B cell (primary cell): ENCODE measurements at places on chromosomes 6 and 20. TPM values are rescaled to one million over a fixed set of nuclear protein-coding genes. Genes with fewer than 3 reads are reported as not detected.

The TPBG gene
- not detected in 2 replicates for total RNA-seq

The RAB32 gene
- not detected in 2 replicates for total RNA-seq

The EPPIN gene
- not detected in 2 replicates for total RNA-seq

The LHFPL5 gene
- not detected in 2 replicates for total RNA-seq

The LZTS3 gene
- 5.1 and 6.4 TPM in 2 replicates for total RNA-seq

- no peak overlapping the region for H3K27ac ChIP-seq
- no peaks in the 10 kb centered on the region for H3K36me3 ChIP-seq
- H3K27me3 ChIP-seq, result no peaks in the 10 kb centered on the region
Measured at GRCh38 chr20:61690993-61691838, 374.5 kb downstream of the TAF4 start.

DNA sequence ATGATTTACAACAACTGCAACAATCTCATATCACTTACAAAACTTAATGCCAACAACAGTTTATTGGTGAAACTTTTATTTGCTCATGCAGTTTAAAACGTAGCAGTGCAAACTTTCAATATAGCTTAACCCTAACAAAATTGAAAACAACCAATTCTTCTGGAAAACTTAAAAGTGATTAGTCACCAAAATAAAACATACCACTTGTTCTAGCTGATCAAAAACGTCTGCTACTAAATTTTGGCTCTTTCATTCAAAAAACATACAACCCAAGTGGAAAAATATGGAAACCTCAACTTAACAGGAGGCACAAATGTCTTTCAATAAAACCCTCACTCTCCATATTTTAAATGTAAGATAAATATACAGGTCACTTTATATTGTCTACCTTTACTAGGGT lies 39.6 kb downstream of the COL12A1 start:
- H3K27me3 ChIP-seq, result no peaks in the 10 kb centered on the region
- H3K4me1 ChIP-seq, result no peaks in the 10 kb centered on the region
- no peaks in the 10 kb centered on the region for H3K36me3 ChIP-seq
- H3K27ac ChIP-seq, result no peak overlapping the region

- no peaks in the 10 kb centered on the region for H3K27me3 ChIP-seq
- DNase-seq, result no peak
- peaks cover 22% of the 10 kb centered on the region for H3K4me1 ChIP-seq
- no peak overlapping the region for H3K4me3 ChIP-seq
- H3K27ac ChIP-seq, result no peak overlapping the region
Measured at GRCh38 chr20:37700301-37700700, 6.5 kb downstream of the CTNNBL1 start.

- peak; percentile 84 for DNase-seq
- H3K27me3 ChIP-seq, result no peaks in the 10 kb centered on the region
- peaks cover 75% of the 10 kb centered on the region for H3K4me1 ChIP-seq
- H3K27ac ChIP-seq, result peak overlapping the region; percentile 92
- peak overlapping the region; percentile 23 for H3K4me3 ChIP-seq
- no peaks in the 10 kb centered on the region for H3K36me3 ChIP-seq
Measured at GRCh38 chr20:63635431-63636141, 8.7 kb upstream of the GMEB2 start.

DNA sequence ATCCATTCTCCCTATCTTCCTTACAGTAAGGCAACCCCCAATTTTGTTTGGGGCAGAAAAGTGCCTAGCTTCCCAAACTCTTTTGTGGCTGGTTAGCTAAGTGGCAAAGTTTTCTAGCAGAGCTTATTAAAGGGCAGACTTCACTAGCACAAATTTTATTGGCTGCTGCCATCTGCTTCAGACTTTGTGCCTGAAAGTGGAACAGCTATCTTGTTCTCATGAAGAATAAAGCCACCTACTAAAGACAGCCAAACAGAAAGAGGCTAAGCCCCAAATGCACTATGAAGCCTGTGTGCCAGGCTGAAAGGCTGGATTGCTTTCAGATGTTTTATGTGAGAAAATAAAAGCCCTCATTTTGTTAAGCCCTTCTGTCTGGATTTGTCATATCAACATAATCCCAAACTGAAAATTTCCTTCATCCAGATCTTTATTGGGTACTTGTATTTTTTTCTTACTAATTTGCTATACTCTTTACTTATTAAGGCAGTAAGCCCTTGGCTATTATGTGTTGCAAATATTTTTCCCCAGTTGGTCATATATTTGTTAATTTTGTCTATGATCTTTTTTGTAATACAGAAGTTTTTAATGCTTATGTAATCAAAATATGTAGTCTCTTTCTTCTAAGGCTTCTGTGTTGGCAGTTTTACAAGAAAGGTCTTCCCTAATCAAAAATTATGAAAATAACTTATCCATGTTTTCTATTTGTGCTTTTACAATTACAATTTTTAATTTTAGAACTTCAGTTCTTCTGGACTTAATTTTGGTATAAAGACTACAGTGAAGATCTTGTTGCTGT lies 191.1 kb downstream of the TASP1 start:
- DNase-seq, result no peak
- H3K4me3 ChIP-seq, result no peak overlapping the region
- peaks cover under 1% of the 10 kb centered on the region for H3K36me3 ChIP-seq

DNA sequence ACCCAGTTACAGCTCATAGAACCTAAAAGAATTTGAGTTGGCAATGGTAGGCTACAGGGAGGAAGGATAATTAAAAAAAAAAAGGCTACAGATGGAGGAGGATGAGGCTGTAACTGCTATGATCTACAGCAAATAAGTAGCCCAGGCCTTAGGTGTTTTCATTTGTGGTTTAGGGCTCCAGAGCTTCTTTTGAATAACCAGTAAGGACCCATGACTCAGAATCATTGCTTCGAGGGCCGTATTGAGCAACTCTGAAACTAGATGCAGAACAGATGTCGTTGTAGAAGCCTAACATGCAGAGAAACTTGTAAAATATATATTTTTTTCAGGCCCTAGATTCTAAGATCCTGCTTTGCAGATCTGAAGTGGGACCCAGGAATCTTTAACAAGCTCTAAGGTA lies 19.0 kb upstream of the ASIP start:
- H3K4me1 ChIP-seq, result no peaks in the 10 kb centered on the region
- no peak overlapping the region for H3K27ac ChIP-seq
- no peaks in the 10 kb centered on the region for H3K36me3 ChIP-seq
- peaks cover 6% of the 10 kb centered on the region for H3K27me3 ChIP-seq

DNA sequence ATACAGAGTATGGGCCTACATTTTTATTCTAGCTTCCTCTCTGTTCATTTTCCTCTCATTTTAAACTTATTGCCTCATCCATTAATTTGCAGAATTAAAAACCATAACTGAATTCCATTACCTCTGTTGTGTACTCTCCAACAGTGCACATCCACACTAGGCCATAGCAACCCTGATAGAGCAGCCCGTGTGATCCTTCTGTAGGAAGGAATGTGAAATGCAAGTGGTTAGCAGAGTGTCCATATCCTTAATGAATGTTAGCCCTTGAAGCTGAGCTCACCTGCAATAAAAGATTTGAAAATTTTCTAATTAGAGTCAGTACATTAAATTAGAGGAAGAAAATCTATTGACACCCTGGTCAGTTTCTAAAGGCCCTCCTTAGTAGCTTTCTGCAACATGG lies 6.5 kb upstream of the GRIK2 start:
- H3K27me3 ChIP-seq, result peaks cover 6% of the 10 kb centered on the region
- H3K4me1 ChIP-seq, result no peaks in the 10 kb centered on the region
- H3K27ac ChIP-seq, result no peak overlapping the region
- no peaks in the 10 kb centered on the region for H3K36me3 ChIP-seq
- no peak for DNase-seq

- no peak overlapping the region for H3K4me3 ChIP-seq
- H3K36me3 ChIP-seq, result peaks cover 4% of the 10 kb centered on the region
- no peaks in the 10 kb centered on the region for H3K27me3 ChIP-seq
- DNase-seq, result no peak
- H3K4me1 ChIP-seq, result no peaks in the 10 kb centered on the region
Measured at GRCh38 chr6:155271145-155271544, 7.3 kb downstream of the CLDN20 start.

GRCh38 chr6:45196121-45196520 lies 132.0 kb upstream of the RUNX2 start:
- no peak overlapping the region for H3K4me3 ChIP-seq
- H3K27me3 ChIP-seq, result no peaks in the 10 kb centered on the region
- DNase-seq, result no peak
- no peak overlapping the region for H3K27ac ChIP-seq

- H3K27me3 ChIP-seq, result no peaks in the 10 kb centered on the region
- no peak overlapping the region for H3K4me3 ChIP-seq
- no peaks in the 10 kb centered on the region for H3K36me3 ChIP-seq
- DNase-seq, result peak; percentile 29
- H3K4me1 ChIP-seq, result no peaks in the 10 kb centered on the region
Measured at GRCh38 chr6:12637960-12638641, 78.5 kb upstream of the PHACTR1 start.

- no peaks in the 10 kb centered on the region for H3K36me3 ChIP-seq
- no peak overlapping the region for H3K27ac ChIP-seq
- H3K4me3 ChIP-seq, result no peak overlapping the region
- peaks cover 22% of the 10 kb centered on the region for H3K4me1 ChIP-seq
Measured at GRCh38 chr6:37942606-37943376, 123.3 kb downstream of the ZFAND3 start.

DNA sequence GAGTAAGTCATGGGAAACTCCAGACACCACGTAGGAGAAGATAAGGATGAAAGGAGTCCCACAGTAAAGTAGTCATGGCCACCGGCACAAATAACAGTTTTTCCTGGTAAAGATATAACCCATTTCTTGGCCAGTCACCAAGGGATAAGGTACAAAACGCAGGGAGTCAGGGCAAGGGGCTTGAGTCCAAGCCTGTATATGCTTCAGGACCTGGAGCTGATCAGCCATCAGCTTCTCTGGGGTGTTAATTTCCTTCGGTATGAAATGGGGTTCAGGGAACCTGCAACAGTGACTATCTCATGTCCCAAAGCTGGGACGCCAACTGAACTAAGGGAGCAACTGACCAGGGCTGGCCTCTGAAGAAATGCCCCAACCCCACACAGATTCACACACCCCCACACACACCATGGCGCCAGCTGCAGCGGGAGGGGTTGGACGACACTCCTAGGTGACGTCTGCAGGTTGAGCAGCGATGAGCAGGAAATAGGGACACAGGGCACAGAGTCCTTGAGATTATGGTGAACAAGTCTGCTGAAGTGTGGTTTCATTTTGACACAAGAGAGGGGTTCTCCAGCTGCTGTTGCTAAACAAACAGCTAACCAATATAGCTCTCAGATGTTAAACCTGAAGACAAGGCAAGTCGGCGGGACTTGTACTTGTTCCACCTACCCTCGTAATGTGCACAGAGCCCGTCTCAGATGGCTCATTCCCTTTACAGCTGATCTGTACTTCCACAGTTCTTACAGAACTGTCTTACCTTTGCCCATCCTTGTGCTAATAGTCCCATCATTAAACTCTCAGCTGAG lies 7.4 kb upstream of the ADTRP start:
- H3K27me3 ChIP-seq, result no peaks in the 10 kb centered on the region
- no peak overlapping the region for H3K4me3 ChIP-seq
- no peaks in the 10 kb centered on the region for H3K4me1 ChIP-seq

GRCh38 chr20:9144643-9145042 lies 75.8 kb downstream of the PLCB4 start:
- no peaks in the 10 kb centered on the region for H3K4me1 ChIP-seq
- no peaks in the 10 kb centered on the region for H3K36me3 ChIP-seq
- no peak for DNase-seq
- H3K27me3 ChIP-seq, result no peaks in the 10 kb centered on the region
- no peak overlapping the region for H3K4me3 ChIP-seq
- no peak overlapping the region for H3K27ac ChIP-seq
